Stimulated activated CD4-positive, alpha-beta T cell treated with anti-CD3 and anti-CD28 coated beads, TNF-alpha, amount 100 ng/mL, for 4 hours (primary cell): ENCODE measurements at places on chromosomes 3 and 15.

DNA sequence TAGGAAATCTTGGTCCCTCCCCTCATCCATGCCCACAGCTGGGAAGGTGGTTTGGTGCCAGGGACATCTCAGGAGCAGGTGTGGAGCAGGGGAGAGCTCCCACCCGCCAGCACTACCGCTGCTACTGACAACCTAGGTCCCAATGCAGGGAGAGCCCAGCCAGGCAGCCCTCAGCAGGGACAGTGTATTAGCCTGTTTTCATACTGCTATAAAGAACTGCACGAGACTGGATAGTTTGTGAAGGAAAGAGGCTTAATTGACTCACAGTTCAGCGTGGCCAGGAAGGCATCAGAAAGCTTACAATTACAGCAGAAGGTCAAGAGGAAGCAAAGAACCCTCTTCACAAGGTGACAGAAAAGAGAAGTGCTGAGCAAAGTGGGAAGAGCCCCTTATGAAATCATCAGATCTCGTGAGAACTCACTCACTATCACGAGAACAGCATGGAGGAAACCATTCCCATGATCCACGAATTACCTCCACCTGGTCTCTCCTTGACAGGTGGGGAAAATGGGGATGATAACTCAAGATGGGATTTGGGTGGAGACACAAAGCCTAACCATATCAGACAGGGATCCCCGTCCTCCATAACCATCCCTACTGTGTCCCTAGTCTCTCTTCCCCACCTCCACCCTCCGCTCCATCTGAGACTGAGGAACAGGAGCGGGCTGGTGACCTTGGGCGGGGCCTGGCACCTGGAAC, 218.6 kb downstream of the TBC1D2B start:
- DNase-seq: no peak

DNA sequence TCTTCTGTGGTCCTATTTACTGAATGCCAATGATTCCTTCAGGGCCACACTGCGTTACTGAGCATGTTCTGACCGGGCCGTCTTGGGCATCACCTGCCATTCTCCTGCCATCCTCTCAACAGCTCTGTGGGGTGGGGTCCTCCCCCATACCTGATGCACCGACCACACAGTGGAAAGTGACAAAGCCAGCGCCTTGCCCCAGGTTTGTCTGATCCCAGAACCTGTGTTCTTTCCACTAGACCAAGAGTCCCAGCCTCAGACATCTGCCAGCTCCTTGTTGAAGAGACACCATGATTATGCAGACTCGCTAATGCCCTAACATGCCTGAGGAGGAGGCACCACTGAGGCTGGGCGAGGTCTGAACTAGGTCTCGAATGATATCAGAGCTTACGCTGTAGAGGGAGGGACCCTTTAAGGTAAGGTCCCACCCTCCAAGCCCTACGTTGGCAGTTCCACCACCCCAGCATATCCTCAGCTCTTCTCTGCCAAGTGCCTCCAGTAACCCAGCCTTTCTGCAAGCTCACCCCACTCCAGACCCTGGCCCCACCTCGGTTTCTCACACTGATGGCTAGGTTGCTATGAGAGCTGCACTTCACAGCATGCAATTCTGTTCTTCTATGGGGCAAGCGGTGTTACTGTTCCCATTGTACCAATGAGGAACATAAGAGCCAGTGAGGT, 29.8 kb upstream of the PLXNA1 start:
- DNase-seq: no peak

DNA sequence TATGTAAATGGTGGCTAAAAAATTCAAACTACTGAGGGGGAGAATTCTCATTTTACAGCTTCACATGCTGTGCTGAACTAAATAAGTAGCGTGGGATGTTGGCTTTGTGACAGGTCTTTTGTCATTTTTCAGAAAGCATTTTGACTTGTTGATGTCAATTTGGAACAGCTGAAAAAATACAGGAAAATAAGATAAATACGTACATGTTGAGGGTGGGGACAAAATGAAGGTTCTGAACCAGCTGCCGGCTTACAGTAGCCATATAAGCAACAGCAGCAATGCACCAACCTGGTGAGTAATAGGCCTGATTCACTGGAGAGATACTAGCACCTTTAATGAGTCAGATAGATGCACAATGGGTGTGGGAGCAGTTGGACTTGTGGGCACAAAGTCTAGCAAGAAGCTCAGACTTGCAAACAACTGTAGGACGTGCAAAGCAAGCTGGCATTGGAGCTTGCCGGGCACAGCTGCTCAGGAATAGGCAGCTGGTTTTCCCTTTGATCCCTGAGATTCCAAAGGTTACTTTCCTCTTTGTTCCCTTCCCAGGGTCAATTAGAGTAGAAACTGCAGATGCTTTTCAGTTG, 12.9 kb downstream of the B3GNT5 start:
- no peak for DNase-seq

DNA sequence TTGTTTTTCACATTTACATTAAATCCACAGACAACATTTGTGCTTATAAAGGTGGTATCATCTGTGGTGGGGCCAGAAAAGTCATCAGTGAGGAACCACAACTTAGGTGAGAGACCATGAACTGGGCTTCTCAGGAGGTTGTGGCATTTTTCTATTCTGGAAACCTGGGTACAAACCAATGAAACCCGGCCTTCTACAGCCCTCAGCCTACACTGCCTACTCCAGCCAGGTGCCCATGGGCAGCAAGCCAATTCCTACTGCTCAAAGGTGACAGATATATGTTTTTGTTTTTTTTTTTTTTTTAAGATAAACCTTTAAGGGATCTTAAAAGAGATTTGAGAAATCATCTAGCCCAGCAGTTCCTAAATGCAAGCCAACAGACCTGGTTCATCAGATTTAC, 20.3 kb downstream of the SPG21 start:
- DNase-seq: no peak

DNA sequence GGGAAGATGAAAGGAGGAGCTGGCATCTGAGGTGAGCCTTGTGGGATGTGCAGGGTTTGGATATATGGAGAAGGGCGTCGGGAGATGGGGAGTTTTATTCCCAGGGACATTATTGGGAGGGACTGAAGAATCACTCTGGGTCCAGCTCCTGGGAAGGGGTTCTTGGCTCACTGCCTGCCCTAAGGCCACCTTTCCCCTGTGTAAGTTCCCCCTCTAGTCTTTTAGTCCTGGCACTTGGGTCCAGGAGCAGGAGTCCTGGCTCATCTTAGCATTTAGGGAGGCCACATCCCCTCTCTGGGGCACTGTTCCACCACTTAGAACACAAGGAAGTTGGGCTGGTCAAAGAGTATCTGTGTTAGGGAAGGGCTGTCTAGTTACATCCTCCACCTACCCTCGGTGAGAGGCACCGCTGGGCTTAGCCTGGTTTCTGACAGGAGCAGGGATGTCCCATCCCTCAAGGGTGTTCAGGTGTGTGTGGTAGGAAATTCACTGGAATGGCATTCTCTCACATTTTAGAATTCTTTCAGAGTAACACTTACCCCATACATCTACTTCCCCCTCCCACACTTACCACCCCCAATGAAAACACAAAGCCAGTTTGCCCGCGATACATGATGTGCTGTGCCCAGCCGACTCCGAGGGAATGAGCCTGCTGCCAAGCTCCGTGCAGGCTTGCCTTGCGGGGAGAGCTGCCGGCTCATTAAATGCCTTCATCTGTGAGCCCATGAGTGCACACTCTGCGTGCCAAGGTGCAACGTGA, 86.7 kb downstream of the FAM43A start:
- no peak for DNase-seq

- DNase-seq: no peak
Measured at GRCh38 chr15:95174301-95175259, 943.2 kb downstream of the MCTP2 start.

DNA sequence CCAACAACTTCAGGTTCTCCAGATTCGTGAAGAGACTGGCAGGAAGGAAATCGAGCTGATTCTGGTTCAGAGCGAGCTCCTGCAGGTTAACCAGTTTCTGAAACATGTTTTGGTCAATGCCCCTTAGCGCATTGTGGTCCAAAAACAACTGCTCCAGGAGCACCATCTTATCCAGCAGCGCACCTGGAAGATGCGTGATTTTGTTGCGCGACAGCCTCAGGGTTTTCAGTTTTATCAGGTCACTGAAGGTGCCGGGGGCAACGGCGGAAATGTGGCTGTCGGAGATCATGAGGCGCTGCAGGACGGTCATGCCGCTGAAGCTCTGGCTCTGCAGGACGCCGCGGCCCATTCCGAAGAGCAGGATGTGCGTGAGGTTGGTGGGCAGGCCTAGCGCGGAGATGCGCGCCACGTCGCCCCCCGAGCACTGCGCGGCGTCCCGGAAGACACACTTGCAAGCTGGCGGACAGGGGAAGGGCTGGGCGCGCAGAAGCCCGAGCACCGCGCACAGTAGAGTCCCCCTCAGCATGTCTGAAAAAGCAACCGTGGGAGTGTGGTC, 1.2 kb downstream of the GP5 start:
- no peak for DNase-seq

DNA sequence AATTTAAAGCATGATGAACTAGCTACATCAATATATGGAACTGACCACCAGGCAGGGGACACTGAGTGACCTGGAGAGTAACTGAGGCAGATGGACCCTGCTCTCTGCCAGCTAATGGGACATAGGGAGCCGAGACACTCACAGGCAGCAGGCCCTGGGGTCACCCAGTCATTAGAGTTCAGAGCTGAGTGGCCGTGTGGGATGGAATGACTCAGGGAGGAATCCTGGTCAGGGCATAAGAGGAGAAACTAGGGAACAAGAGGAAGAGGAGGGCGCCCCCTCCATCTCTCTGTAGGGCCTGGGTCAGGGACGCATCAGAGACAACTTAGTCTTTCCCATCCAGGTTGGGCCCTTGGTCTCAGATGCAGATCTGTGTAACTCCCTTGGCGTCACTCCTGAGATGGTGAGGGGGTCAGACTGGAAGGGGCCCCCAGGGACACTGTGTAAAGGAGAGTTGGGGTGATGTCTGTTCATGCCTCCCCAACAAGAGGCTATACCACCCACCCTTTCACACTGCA, 39.8 kb downstream of the CCDC12 start:
- DNase-seq: no peak

DNA sequence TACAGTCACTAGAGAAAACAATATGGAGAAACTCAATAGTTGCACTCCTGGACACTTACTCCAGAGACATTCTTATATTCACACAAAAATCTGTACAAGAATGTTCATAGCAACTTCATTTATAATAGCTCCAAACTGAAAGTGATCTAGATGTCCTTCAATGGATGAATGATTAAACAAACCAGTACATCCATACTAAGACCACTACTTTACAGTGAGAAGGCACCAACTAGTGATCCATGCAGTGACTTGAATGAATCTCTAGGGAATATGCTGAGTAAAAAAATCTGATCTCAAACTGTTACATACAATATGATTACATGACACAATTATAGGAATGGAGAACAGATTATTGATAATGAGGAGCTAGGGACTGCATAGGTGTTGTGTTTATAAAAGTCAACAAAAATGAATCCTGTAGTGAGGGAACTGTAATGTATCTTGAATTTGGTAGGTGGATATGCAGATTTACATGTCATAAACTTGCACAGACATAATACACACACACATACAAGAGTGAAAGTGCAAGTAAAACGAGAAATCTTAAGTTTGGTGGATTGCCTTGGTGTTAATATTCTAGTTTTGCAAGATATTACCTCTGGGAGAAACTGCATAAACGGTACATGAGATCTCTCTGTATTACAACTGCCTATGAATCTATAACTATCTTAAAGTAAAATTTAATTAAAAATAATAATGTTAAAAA, 85.7 kb downstream of the SPATA16 start:
- no peak for DNase-seq

DNA sequence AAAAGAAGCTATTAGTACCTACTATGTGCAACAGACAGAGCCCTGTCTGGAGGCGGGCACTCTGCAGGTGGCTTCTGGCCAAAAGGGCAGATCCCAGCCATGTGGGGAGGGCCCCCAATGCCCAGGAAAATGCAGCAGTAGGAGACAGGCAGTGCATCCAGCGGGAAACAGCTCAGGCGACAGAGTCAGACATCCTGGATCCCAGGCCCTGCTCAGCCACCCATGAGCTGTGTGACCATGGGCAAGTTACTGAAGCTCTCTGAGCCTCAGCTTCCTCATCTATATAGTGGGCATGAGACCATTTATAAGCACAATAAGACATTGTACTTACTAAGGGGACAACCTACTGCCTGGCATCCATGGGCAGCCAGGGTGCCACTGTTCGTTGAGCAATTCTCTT, 25.8 kb downstream of the NUP210 start:
- no peak for DNase-seq

DNA sequence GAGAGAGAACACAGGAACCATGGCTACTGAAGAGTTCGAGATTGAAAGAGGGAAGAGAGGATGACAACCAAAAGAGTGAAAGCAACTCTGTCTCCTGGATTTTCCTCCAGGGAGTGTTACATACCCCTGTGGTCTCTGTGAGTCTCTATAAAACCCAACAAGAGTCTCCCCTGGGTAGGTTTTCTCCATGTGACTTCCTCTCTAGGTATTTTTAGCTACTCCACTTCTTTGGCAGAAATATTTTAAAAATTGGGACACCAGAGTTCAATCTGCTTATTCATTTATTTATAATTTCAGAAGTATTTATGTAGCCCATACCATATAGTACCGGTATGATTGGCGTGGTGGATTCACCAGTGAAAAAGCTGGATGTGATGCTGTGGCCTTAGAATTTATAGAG, 671.7 kb upstream of the NR2F2 start:
- no peak for DNase-seq

DNA sequence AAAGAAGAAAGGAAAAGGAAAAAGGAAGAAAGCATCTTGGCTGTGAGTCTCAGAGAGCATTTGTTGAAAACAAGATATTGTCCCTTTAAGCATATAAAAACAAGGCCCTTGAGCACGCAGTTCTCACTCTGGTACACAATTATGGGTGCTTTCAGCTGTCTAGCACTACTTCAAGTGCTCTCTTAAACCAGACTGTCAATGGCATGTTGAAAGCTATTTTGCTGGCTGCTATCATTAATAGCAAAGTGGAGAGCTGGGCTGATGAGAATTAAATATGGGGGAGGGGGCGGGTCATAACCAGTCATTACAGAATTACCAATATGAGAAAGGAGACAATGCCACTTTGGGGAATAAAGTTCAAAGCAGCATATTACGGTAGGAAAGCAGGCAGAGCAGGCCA, 9.3 kb downstream of the TLE3 start:
- DNase-seq: no peak

- no peak for DNase-seq
Measured at GRCh38 chr3:163601426-163601825, 1476.9 kb downstream of the SI start.

- DNase-seq: no peak
Measured at GRCh38 chr3:122642935-122643334, 37.7 kb upstream of the PARP14 start.

GRCh38 chr15:60865507-60865906, 363.6 kb downstream of the RORA start:
- no peak for DNase-seq

GRCh38 chr3:22117751-22118346, 366.8 kb upstream of the ZNF385D start:
- no peak for DNase-seq

DNA sequence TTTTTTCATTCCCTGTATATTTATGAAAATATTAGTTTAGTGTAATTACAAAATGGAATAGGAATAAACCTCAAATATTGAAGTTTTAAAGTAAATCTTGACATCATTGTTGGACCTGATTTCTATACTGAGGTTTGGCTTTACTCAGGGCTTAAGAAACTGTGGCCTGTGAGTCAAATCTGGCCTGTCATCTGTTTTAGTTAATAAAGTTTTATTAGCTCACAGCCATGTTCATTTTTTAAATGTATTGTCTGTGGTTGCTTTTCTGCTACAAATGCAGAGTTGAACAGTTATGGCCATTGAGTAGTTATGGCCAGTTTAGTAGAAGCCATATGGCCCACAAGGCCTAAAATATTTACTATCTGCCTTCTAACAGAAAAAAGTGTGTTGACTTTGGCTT, 80.7 kb downstream of the DIPK2A start:
- no peak for DNase-seq
